Fibroblast of skin of scalp (primary cell): ENCODE measurements at places on chromosomes 11 and 22.
A peak's percentile ranks its signal among the peaks of the same experiment; 100 is the strongest.

GRCh38 chr11:114368918-114369680, 31.2 kb downstream of the C11orf71 start:
- no peak for DNase-seq

DNA sequence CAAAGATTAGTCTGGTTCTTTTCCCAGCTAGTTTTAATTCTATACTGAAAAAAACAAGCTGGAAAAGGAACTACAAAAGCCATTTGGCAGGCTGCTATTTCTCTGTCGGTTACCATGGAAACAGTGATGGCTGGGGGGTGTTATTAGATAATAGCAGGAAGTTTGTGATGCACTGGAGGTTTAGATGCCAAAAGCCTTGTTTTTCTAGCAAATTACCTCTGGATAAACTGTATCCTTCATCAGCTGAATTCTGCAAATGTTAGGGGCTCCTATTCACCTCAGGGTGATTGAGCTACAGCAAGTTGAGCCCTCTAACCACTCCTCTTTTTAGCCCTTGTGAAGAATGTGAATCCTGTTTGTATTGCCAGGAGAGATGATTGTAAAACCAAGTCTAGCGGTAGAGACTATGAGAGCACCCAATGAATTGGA, 25.2 kb downstream of the ALKBH3 start:
- DNase-seq, result no peak

DNA sequence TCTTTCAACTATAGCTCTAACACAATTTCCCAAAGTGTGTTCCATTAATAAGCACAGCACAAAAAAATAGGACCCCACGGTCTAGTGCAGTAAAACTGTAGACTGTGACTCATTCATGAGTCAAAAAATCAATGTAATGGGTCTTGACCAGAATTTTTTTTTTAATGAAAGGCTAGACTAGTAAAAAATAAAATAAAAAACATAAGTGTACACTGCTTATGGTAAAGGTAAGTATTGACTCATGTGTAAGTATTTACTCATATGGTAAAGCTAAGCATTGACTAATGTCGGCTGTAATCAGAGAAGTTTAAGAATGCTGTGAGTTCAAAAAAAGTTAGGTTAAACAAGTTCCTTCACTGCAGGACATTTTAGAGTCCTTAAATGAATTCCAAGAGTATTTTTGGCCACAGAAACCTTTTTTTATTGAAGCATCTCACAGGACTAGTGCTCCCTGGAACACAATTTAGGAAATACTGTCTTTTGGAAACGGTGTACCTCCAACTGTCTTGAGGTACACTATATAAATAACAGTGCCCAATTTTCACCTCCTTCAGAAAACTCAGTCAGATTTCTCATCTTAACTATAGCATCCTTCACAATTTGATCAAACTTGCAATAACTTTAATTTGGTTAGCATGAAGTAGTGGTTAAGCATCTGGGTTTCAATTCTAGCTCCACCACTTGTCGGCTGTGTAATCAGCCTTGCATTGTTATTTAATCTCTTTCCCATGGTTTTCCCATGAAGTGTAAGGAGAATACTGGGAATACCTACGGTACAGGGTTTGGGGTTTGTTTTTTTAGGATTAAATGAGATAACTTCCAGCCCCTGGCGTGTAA, 2.1 kb downstream of the CCDC73 start:
- DNase-seq, result no peak

GRCh38 chr22:17130199-17130598, 9.0 kb upstream of the TMEM121B start:
- no peak for DNase-seq

GRCh38 chr11:130188585-130189347, 29.2 kb downstream of the ST14 start:
- DNase-seq, result no peak

- DNase-seq, result no peak
These were observed 37.4 kb downstream of the SCUBE1 start for GRCh38 chr22:43305806-43306205.

- no peak for DNase-seq
These were observed 40.1 kb downstream of the PI4KA start for GRCh38 chr22:20818471-20818870.

DNA sequence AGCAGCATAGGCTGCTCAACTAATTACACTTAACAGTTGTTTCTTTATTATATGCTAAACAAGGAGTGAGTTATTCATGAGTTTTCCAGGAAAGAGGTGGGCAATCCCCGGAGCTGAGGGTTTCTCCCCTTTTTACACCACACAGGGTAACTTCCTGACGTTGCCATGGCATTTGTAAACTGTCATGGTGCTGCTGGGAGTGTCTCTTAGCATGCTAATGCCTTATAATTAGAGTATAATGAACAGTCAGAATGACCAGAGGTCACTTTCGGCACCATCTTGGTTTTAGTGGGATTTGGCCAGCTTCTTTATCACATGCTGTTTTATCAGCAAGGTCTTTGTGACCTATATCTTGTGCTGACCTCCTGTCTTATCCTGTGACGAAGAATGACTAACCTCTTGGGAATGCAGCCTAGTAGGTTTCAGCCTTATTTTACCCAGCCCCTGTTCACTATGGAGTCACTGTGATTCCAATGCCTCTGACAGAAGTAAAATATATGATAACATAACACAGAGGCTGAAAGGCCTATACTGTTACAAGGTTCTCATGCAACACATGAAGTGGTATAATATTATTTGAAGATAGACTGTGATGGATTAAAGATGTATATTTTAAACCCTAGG, 41.3 kb upstream of the RDX start:
- DNase-seq, result no peak

GRCh38 chr11:29432719-29433325, 584.0 kb downstream of the KCNA4 start:
- DNase-seq, result peak; percentile 29

GRCh38 chr11:92109466-92109865, 115.2 kb upstream of the FAT3 start:
- DNase-seq, result no peak

- DNase-seq, result no peak
These were observed 15.8 kb downstream of the VPS37C start for GRCh38 chr11:61145228-61146005.

DNA sequence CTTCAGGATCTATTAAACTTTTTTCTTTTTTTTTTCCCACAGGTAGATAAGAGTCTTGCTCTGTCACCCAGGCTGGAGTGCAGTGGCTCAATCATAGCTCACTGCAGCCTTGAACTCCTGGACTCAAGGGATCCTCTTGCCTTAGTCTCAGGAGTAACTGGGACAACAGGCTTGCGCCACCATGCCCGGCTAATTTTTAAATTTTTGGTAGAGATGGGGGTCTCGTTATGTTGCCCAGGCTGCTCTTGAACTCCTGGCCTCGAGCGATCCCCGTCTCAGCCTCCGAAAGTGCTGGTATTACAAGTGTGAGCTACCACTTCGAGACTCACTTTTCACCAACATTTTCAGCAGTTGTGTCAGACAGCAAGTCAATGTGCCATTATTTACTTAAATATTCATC, 962 bp downstream of the SIRT3 start:
- no peak for DNase-seq

- no peak for DNase-seq
These were observed 54.3 kb downstream of the TSPAN18 start for GRCh38 chr11:44780940-44781631.

DNA sequence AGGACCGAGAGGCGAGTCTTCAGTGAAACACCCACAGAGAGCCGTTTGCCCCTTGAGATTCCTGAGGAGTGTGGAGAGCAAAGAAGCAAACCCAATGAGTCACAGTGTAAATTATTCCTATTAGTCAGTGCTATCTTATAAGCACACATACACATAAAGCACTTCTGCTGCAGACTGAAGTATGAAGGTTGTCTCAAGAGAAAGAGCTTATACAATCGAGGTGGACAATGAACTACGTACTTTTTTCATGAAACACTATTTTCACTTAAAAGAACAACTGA, 37.3 kb downstream of the GALNT18 start:
- peak; percentile 76 for DNase-seq

DNA sequence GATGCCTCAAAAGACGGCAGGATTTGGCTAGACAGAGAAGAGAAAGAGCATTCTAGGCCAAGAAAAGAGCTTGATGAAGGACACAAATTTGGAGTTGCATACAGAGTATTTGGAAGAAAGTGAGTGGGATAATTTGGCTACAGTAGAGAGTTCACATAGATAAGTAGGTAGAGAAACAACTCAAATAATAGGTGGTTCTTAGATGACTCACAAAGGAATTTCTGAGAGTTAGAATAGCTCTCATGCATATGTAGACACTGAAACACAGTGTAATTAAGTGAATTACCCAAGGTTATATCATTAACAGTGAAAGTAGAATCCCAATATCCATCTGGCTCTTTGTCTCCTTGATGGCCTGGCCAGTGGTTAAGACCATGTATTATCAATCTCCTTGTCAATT, 228.6 kb upstream of the DDI1 start:
- DNase-seq, result peak; percentile 11

GRCh38 chr22:31084811-31085492, 3.8 kb downstream of the SMTN start:
- DNase-seq, result peak; percentile 95

DNA sequence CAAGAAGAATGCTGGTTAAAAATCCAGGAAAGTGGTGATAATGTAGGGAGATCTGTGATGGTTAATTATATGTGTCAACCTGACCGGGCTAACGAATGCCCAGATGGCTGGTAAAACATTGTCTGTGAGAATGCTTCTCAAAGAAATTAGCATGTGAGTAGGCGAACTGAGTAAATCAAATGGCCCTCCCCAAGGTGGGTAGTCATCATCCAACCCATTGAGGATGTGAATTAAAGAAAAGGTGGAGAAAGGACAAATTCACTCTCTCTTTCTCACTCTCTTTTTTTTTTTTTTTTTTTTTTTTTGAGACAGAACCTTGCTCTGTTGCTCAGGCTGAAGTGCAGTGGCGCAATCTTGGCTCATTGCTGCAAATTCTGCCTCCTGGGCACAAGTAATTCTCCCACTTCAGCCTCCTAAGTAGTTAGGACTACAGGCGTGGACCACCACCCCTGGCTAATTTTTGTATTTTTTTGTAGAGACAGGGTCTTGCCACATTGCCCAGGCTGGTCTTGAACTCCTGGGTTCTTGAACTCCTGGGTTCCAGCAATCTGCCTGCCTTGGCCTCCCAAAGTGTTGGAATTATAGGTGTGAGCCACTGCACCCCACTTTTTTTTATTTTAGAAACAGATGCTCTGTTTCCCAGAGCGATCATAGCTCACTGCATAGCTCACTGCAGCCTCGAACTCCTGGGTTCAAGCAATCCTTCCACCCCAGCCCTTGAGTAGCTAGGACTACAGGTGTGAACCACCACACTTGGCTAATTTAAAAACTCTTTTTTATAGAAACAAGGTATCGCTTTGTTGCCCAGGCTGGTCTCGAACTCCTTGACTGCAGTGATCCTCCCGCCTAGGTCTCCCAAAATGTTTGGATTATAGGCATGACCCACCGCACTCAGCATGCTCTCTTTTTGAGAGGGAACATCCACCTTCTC, 22.0 kb upstream of the P2RY6 start:
- DNase-seq, result no peak

DNA sequence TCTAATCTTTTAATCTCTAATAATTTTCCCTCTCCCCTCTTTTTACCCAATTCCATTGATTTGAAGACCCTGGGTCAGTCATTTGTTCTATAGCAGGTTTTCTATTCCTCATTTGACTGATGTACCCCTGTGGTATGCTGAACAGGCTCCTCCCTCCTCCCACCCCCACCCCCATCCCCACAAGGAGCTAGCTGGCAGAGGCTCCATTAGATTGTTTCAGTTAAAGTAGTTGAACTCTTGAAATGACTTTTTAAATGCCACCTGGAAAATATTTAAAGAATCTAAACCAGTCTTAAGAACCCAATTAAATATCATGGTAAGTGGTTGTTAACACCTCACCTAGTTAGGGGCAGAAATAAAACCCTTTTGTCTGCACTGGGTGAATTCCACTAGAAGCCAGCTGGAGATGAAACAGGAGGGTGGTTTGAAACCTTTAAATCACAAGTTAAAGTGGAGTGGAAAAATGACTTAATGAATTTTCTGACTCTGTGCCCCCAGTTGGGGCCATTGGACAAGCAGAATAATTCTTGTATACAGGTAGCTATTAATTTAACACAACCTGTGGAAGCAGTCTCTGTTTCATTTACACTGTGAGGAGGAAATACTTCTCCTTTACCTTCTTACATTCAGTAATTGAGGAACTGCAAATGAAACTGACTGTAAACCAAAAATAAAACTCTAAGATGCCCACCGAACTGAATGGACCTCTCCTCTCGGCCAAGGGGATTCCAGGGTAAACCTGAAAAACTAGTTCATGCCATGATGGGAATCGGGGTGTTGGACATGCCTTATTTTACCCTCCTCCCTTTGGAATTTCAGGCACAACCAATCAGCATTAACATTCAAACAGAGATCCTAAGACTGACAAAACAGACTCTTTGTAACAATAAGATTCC, 30.7 kb downstream of the PRR5L start:
- no peak for DNase-seq

DNA sequence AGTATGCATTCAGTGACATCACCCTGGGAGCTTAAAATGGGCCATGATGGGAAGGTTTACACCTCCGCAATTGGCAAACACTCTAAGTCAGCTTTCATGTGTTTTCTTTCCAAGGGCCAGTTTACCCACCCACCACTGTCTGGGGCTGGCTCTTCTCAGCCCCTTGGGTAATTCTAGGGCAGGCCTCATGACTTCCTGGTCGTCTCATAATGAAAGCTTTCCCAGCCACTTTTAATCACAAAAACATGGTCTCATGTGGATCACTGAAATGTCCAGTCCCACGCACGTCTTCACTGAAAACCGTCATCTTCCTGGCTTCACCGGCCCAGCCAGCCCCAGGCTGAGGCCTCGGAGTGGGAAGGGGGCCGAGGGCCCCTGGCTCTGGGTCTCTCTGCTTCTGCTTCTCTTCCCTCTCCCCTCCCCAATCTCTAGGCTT, 58.5 kb upstream of the ANO1 start:
- no peak for DNase-seq

GRCh38 chr11:10478066-10478465, 23.0 kb downstream of the AMPD3 start:
- DNase-seq, result no peak

- DNase-seq, result peak; percentile 56
These were observed 28.5 kb downstream of the LRRC74B start for GRCh38 chr22:21074102-21074715.

- no peak for DNase-seq
These were observed 13.7 kb downstream of the TSPAN4 start for GRCh38 chr11:856397-856796.

GRCh38 chr11:27973851-27974536, 134.0 kb downstream of the KIF18A start:
- DNase-seq, result no peak

DNA sequence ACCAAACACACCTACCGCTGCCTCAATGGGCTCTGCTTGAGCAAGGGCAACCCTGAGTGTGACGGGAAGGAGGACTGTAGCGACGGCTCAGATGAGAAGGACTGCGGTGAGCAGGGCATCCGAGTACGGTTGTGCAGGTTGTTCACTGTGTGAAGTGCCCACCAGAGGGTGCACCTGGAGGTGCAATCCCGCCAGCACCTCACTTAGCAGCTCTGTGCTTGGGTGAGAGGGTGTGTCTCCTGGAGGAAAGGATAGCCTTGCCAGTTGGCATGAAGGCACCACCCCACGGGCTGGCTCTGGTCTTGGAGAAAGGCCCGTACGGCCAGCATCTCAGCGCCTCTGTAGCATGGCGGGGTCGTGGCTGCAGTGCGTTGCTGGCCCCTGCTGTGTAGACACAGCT, 39.4 kb downstream of the ST14 start:
- DNase-seq, result no peak
